ENCODE measurements at places on chromosomes 11 and 22.
A peak's percentile ranks its signal among the peaks of the same experiment; 100 is the strongest.

DNA sequence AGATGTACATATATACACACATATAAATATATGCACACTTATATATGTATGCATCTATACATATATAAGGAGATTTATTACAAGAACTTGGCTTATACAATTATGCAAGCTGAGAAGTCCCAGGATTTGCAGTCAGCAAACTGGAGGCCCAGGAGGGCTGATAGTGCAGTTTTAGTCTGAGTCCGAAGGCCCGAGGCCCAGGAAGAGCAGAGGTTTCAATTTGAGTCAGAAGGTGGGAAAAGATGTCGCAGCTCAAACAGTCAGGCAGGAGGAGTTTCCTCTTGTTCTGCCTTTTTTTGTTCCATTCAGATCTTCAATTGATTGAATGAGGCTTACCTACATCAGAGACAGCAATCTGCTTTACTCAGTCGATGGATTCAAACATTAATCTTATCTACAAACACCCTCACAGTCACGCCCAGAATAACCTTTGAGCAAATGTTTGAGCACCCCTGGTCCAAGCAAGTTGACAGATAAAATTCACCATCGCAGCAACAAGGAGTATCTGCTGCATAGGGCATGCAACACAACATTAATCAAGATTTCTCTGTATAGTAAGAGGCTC, 4.0 kb upstream of the SGSM1 start:
- no peak for DNase-seq

DNA sequence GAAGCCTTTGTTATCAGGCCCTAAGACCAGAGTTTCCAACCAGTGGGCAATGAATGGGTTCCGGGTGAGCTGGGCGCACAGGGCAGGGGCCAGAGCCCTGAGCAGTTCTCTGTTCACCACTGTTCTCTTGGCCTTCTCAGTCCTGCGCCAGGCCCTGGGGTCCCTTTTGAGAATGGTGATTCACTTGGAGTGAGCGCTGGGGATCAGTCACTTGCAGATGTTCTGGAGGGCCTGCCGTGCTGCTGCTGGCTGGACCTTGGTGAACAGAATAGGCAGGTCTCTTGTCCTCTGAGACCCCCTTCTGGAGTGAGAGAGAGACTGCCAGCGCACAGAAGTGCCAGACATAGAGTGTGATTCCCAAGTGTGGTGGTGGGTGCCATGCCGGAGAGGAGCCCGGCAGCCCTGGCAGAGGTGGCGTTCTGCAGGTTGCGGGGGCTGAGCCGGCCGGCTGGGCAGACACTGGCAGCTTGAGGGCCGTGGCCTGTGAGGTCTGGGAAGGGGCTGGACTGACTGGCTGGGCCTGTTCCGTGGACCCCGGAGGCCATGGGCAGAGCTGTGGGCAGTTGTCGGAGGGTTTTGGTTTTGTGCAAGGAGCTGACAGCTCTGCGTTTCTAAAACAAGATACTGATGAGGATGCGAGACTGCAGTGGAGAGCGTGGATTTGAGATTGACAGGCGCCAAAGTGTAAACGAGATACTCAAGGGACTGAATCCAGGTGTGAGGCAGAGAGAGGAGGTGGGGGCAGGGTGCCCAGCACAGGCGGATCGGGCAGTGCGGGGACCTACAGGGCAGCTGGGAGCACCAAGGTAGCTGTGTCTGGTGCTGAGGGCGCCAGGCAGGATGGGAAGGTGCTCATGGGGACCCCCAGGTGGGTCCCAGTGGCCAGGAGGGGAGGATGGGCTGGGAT, 12.3 kb downstream of the TPCN2 start:
- no peak for DNase-seq

DNA sequence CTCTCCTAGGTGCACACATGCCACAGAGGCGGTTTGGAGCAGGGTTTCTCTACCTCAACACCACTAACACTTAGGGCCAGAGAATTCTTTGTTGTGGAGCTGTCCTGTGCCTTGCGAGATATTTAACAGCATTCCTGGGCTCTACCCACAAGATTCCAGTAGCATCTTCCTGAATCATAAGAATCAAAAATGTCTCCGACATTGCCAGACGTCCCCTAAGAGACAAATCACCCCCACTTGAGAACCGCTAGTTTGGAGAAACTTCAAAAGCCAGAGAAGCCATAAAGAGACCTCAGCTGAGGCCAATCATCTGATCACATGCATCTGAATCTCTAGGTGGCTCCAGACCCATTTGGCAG, 16.1 kb downstream of the MFNG start:
- DNase-seq: no peak

DNA sequence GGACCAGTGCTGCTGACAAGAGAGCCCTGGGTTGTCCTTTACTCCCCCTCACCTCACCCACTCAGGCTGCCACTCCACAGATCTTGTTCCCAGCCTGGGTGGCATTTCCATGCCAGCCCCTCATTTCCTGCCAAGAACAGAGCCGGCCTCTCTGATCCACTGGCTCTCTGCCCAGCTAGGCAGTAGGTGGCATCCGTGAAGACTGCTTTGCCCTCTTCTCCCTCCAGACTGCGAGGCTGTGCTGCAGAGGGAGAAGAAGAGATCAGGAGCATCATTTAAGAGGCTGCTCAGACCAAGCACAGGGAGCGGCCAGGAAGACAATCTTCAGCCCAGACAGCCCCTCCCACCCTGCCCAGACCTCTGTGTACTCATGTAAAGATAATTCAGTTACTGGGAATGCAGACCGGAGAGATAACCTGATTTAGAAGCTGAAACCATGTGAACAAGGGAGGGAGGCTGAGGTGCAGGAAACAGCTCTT, 126.9 kb upstream of the NCAM1 start:
- no peak for DNase-seq

- DNase-seq: no peak
These were observed 7.1 kb downstream of the NLRX1 start for GRCh38 chr11:119175493-119176077.

DNA sequence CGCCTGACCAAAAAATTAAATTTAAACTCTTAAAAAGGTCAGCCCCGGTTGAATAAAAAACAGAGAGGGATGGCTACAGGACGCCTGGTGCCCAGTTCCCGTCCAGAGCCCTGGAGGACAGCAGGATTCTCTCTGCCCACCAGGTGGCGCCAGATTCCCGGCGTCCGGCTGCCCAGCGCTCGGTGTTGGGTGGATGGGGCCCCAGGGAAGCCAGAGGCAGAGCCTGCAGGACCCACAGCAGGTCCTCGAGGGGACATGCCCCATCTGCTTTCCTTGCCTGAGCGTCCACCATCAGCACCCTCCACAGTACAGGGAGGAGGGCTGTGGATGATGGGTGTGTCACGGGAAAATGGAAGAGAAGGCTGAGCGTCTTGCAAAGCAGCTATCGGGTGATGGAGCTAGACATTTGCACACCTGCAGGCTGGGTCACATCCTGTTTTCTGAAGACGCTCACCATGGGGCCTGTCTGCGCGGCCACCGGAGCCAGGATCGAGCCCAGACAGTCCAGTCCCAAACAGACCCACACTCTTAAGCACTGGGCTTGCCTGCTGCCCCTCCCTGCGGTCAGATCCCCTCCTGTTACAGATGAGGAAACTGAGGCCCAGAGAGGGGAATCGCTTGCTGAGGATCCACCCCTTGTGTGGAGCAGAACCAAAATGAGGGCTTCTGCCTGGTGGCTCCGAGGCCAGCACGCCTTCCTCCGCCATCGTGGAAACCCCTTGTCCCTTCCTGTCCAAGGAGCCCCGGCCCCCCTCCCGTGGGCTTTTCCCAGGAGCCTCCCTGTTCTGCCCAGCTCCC, 18.5 kb upstream of the CBX7 start:
- DNase-seq: peak; percentile 67

All from activated CD4-positive, CD25-positive, alpha-beta regulatory T cell (primary cell).